Anterior cingulate cortex (tissue), 58 donors: ENCODE measurements at places on chromosomes 3 and 15.

- DNase-seq, result no peak
Observed at GRCh38 chr15:82748315-82748714, 38.6 kb upstream of the AP3B2 start.

GRCh38 chr15:54576298-54576935, 598.2 kb downstream of the UNC13C start:
- no peak for DNase-seq

DNA sequence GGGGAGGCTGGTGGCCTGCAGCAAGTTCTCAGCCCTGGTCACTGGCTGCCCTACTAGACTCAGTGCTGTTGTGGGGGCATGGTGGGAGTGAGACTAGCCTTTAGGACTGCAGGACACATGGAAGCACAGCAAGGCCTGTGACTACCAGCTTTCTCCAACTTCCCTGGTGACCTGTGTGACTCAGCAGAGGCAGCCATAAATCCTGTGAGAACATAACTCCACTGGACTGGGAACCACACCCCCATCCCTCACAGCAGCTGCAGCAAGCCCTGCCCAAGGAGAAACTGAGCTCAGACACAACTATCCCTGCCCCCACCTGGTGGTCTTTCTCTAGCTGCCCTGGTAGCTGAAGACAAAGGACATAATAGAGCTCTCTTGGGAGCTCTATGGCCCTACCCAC, 111.3 kb downstream of the DCLK3 start:
- no peak for DNase-seq

GRCh38 chr15:101018450-101018849, 99.3 kb downstream of the LRRK1 start:
- no peak for DNase-seq

DNA sequence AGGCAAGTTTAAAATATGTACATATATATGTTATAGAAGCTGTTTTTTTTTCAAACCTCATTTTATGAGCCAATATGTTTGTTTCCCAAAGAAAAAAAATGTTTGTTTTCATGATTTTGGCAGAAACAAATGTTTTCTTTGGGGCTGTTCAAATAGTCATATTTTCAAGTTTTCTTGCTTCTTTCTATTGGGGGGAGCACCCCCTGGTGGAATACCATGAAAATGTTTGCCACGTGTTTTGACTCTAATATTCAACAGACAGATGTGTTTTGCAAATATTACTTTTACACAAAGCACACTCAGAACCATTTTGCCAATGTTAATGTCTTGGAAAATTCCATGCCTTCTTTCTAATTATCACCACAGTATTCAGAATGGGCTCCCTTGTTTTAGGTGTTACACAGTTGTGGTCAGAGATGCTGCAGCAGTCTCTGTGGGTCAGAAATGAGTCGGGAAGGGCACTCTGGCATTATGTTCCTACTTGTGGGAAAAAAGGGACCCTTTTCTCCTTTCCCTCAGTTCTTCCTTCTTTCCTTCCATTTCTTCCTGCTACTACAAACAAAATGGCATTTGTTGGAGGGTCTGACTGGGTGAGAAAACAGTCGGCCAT, 817.0 kb downstream of the TUSC7 start:
- DNase-seq, result peak; percentile 9

DNA sequence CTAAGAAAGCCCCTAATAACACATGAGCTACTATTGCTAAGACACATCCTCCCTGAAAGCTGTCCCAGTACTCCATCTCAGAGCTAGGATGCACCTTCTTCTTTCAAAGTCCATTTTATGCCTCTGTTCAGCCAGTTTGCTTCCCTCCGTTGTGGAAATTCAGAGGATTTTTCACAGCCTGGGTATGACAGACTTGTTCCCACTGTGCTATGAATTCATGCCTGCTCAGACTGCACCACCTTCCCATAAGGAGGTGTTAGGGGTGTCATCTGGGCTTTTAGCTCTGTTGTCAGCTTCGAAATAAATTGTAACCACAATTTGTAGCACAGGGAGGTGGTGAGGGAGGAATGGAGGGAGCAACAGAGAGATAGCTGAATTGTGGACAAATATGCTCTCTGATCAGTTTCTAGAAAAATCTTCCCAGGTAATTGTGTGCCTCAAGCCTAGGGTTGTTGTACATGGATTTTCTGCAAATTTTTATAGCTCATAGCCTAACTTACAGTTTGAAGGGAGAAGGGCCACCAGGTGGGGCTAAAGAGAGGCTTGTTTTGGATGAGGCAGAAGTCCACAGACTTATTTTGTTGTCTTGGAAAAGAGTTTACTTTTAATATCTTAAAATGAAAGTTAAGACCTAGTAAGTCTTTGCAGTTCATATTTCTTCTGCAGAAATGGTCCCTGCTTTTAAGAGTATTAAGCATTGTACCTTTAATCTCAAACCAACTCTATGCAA, 462.0 kb downstream of the PDCD6IP start:
- DNase-seq, result peak; percentile 42

DNA sequence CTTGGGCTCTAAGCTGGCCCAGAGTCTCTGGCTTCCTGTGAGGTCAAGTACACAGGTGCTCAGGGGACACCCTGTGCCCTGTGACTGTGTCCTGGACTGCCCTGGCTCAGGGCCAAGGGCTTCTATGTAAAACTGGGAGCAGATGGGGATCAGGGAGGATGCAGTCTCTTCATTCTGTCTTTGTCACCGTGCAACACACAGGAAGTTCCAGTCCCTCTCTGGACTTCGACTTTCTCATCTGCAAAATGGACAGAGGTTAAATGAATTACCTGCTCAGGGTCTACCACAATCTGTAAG, 61.9 kb upstream of the TLE3 start:
- DNase-seq, result no peak

DNA sequence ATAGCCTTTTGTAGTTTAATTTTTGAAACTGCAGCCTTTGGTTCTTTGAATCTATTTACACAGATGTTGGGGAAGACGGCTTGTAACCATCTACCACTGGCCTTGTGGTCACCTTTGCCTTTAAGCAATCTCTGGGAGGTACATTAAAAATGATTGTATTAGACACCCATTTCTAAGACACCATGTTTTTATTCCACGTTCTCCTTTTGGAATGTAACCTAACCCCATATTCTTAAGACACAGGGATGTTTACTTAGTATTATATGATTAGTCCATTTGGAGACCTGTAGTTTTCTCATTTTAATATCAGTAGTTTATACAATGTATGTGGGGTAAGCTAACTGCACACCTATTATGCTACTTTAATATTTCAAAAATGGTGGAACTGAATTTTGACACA, 175.1 kb upstream of the PLSCR5 start:
- no peak for DNase-seq

- DNase-seq, result no peak
Observed at GRCh38 chr15:71411538-71412482, 296.5 kb downstream of the THSD4 start.

GRCh38 chr15:34699968-34700640, 54.7 kb downstream of the GJD2 start:
- no peak for DNase-seq

DNA sequence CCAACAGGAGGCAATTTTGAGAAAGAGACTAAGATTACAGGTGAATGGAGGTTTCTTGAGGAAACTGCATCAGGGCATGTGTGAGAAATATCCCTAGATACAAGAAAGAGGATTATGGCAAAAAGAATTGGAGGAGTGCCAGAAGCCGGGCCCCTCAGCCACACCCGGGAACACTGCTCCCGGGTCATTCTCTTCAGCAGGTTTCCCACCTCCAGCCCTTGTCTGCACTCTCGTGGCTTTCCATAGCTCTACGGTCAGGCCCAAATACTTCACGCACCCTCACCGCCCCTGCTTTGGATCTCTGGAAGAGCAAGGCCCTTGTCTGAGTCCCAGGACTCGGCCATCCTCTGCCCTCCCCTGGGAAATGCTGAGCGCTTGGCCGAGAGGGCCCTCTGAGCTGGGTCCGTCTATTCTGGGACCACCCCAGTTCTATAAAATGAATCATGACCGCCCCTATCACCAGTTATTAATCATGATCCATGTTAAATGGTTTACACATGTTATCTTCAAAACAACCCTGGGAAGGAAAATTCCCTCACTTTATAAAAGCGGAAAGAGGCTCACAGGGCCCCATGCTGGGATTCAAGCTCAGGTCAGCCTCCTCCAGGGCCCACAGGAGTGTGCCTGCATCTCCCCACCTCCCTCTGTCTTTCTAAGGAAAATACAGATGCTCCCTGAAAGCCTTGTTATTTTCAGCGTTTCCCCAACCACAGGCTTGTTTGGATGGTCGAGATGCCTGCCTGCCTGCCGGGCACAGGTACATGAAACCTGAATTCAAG, 38.8 kb upstream of the SPTBN5 start:
- no peak for DNase-seq

- no peak for DNase-seq
Observed at GRCh38 chr3:148606979-148607378, 90.7 kb upstream of the AGTR1 start.

- no peak for DNase-seq
Observed at GRCh38 chr3:59992578-59992977, 942.8 kb upstream of the CFAP20DC start.

- DNase-seq, result no peak
Observed at GRCh38 chr15:25170113-25170731, 215.4 kb downstream of the SNRPN start.

- no peak for DNase-seq
Observed at GRCh38 chr3:186496016-186496415, 48.2 kb downstream of the CRYGS start.

DNA sequence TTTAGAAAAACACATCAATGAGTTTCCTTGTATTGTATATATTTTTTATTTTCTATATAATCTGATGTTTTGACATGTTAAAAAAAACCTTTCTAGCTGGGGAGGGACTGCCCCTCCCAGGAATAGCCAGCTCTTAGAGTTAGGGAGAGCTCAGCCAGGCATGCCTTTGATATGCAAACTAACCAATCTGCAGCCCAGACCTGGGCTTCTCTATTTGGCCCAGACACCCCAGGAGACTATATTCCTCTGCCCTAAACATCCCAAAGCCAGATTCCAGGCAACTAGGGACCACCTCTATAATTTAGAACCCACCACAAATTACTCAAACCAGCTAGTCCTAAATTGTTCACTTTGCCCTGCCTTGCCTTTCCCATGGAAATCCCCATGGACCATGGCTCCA, 390.9 kb upstream of the ADAMTS9 start:
- no peak for DNase-seq

- no peak for DNase-seq
Observed at GRCh38 chr3:36197151-36197550, 183.2 kb upstream of the STAC start.

DNA sequence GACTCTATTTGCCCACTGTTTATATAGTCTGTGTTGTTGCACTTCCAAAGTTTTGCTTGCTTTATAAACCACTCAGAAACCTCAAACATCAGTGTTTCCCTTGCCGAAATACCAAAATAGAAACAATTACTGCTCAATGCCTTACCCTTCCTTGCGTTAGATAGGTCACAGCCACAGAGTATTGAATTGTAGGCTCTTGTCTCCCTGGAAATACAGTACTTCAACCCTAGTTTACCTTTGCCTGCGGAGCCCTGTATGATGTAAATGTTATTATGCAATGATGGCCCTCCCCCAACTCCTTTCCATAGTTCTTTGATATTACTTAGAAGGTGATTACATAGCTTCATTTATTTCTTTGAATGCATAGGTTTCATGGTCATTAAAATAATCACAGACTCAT, 44.2 kb downstream of the SOX2 start:
- no peak for DNase-seq

GRCh38 chr15:26521691-26522198, 251.1 kb downstream of the GABRB3 start:
- no peak for DNase-seq

GRCh38 chr3:196431181-196432136, 768 bp downstream of the UBXN7 start:
- DNase-seq, result no peak

DNA sequence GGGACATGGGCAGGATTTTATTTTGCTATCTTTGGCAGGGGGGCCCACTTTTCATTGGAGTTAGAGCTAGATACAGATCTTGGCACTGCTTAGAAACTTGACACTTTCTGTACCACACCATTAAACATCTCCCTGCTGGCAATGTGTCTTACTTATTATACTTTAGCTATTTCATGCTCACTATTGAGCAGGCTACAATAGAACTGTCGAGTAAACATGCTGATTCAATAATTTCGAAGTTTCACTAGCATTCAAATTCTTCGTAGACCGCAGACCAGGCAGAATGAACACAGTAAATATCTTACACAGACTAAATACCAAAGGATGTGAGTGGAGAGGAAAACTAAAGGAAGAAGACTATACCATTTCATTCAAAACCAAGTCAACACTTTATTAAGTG, 180.8 kb downstream of the UNC13C start:
- DNase-seq, result no peak

- no peak for DNase-seq
Observed at GRCh38 chr15:97547381-97547780, 413.1 kb upstream of the ARRDC4 start.

GRCh38 chr15:28096670-28097431, 2.3 kb downstream of the OCA2 start:
- no peak for DNase-seq

DNA sequence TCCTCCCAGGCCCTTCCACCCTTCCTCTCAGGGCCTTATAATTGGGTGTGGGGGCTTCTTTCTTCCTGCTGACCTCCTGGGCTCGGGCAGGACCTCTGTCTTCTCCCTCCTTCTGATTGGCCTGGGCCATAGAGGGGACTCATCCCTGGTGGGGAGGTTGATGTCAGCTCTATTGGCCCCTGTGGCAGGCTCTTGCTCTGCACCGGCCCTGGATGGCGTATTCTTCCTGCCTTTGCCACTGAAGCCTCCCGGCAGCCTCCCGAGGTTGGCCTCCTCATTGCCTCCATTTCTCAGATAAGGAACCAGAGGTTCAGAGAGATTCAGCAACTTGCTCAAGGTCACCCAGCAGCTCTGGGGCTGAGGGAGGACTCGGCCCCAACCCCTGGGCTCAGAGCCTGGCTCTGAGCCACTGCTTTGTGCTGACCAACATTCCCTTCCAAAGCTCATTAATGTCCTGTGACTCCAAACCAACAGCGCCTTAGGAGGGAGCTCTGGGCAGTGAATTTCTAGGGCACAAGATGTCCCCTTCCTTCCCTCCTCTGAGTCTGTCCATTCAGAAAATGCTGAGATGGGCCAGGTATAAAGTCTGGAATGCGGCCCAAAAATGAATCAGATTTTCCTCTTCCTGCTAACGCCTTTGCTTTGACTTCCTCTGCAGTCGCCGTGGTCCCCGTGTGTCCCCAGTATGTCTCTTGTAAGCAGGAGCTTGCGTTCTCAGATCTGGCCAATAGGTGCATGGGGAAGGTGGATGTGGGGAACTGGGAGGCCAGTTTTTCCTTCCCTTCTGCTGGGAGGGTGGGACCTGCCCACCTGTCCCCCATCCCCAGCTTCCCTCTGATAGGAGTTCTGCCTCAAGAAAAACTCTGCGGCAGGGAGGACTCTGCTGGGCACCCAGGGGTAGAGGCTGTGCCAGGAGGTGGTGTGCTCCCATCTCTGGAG, 74.2 kb downstream of the HMCES start:
- no peak for DNase-seq

- DNase-seq, result no peak
Observed at GRCh38 chr15:38195191-38195901, 57.3 kb upstream of the SPRED1 start.

DNA sequence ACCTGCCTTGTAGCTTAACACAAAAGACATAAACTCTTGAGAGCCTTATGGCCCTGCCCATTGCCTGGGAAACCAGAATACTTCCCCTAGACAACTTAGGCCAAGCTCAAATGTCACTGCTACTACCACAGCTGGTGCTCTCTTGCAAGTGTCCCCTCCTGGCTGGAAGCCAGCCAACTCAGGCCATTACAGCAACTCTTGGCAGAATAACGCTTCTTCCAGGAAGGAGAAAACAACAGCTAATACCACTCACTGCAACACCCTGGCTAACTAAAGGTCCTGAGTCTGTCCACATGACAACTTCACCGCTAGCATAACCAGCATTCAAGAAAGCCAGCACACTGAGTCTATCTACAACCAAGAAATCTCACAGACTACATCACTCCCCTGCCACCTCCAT, 5.1 kb upstream of the B4GALT4 start:
- DNase-seq, result no peak
